ENCODE measurements at places on chromosomes 7 and 10. TPM values are rescaled to one million over a fixed set of nuclear protein-coding genes. Genes with fewer than 3 reads are reported as not detected.

DNA sequence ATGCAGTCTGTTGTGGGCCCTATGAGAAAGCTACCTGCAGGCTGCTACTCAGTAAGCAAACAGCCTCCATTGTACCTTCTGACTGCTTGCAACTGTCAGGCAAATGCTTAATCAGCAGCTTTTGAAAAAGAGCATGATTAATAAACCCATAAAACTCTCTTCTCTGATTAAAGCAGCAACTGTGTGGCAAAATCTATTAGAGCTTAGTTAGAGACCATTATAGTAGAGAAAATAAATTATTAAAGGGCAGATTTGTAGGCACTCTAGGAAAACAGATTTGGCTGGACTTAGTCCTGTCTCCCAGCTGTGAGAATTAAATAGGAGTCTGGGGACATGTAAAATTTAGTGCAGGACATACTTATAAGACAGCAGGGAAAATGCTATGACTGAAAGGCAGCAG is 132.5 kb upstream of the WNT16 start:
- no peak for DNase-seq

- peak; percentile 91 for DNase-seq
Measured at GRCh38 chr7:7099584-7100014, 82.7 kb upstream of the C1GALT1 start.

DNA sequence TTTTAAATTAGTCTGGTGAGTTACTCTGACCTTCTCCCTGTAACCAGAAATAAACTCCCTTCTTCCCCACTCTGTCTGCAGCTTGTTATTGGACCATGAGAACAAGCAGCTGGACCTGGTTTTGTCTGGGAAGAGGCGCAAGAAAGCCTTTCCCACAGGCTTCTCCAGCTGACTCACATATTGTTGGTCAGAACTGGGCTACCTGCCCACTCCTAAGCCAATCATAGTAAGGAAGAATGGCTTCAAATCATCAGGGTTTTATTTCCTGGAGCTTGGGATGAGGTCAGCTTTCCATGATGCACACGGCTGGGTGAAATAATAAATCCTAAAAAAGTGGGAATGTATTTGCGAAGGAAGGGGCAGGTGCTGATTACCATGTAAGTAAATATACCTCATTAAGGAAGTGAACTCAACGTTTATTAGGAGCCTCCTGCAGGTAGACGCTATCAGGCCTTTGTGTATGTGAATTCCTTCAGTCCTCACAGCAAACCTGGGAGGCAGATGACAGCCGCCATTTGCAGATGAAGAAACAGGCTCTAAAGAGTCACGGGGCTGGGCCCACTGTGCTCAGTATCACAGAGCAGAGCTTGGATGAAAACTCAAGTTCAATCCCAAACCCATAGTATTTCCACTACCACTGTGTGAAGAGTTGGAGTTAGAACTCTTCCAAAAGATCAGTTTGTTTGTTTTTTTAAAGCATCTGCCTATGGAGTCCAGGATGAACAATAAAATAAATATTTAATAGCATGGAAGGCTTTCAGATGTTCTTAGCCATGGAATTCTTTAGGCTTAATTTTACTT is 32.8 kb downstream of the IL15RA start:
- peak; percentile 100 for DNase-seq

- DNase-seq, result peak; percentile 70
Measured at GRCh38 chr7:99473315-99473596, 566 bp downstream of the ZNF789 start.

DNA sequence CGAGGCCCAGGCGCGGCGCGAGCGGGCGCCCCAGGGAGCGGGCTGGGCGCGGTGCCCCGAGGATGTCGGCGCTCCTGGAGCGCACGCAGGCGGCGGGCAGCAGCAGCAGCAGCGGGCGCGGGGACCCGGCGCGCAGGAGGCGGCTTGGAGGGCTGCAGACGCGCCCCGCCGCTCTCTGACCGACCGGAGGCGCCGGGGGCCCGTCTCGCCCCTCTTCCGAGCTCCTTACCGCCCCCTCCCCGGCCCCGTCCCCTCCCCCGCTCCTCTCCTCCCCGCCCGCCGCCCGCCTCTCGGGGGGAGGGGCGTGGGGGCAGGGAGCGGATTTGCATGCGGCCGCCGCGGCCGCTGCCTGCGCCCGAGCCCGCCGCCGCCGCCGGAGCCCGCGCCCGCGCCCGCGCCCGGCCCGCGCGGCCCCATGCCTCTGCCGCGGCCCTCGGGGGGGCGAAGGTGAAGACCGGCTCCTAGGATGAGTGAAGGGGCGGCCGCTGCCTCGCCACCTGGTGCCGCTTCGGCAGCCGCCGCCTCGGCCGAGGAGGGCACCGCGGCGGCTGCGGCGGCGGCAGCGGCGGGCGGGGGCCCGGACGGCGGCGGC is at the start of gene NRG3:
NRG3 (plus strand) TSS at position 320 of the 592 bp plus-strand sequence.
- no peak for DNase-seq

DNA sequence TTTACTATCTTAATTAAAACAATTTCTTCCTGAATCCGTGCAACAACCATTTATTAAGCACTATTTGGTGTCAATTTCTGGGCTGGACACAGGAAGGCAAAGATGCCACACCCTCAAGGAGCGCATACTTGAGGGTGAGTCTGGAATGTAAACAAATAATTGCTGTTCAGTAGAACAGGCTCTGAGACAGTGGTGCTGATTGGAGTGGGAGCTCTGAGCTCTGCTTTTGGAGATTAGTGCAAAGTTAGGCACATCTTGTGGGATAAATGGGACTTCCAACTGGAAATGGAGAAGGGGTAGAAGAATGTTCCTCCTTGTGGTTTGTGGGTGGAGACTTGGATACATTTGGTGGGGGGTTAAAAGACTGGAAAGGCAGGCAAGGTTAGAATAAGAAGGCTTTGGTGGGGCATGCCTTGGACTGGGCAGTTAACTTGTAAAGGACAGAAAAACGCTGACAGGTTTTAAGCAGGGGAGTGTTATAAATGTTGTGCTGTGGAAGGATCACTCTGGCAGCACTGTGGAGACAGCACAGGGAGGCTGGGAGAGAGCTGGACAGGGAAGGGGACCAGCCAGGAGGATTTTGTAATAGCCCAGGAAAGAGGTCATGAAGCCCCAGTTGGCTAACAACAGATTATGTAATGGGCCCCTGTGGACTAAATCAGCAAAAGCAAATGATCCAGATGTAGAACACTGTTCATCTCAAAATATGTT is 80.7 kb downstream of the ZNF365 start:
- DNase-seq, result no peak

- no peak for DNase-seq
Measured at GRCh38 chr7:73487486-73487885, 34.6 kb downstream of the BAZ1B start.

DNA sequence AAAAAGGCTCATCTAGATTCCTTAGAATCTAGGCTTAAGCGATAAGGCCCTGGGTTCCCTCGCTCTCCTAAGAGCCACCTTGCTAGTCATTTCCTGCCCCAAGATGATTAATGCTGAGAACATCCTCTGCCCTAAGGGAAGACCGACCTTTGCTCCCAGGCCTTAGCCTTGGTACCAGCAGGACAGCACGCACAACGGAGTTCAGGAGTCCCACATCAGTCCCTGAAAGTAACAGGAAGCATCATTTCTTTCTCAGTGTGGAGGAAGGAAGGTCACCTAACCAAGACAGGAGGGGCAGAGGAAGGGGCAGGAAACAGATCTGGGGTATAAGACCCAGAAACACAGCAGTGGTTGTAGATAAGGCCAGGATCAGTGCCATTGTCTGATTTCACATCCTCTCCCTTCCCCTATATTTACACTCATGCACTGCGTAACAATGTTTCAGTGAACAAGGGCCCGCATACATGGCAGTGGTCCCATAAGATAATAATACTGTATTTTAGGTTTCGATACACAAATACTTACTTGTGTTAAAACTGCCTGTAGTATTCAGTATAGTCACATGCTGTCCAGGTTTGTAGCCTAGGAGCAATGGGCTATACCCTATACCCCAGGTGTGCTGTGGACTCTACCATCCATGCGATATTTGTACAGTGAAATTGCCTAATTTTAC is 8.1 kb upstream of the FAM107B start:
- DNase-seq, result peak; percentile 98

Gene DENND2A
- 0.64 TPM for total RNA-seq

Gene ATOH7
- not detected for total RNA-seq

Gene FAM171A1
- total RNA-seq, result 29.8 TPM

Gene EIF3A
- total RNA-seq, result 69.6 TPM

Gene HTR5A
- total RNA-seq, result not detected

Gene SORCS1
- not detected for total RNA-seq

Gene CC2D2B
- total RNA-seq, result 0.13 TPM

All from dermis microvascular lymphatic vessel endothelial cell (primary cell).